ENCODE measurements at places on chromosomes 2 and 18. TPM values are rescaled to one million over a fixed set of nuclear protein-coding genes. Genes with fewer than 3 reads are reported as not detected.

Gene ABHD1
- not detected for total RNA-seq

Gene MOCOS
- total RNA-seq: 2.9 TPM

Gene RIT2
- total RNA-seq: not detected

Gene EFHD1
- total RNA-seq: 1.1 TPM

Gene ITGA4
- total RNA-seq: 23.0 TPM

Gene LRRTM4
- total RNA-seq: not detected

Gene PDCD1
- not detected for total RNA-seq

Gene CAVIN2
- 17.4 TPM for total RNA-seq

Gene TLX2
- total RNA-seq: 0.06 TPM

Gene UGT1A4
- not detected for total RNA-seq

Gene TDRD15
- not detected for total RNA-seq

Gene SLC23A3
- 1.6 TPM for total RNA-seq

Gene TFPI
- 437 TPM for total RNA-seq

Gene CDC42EP3
- 4.5 TPM for total RNA-seq

Gene CHST10
- total RNA-seq: 4.5 TPM

Measured in aortic smooth muscle cell (primary cell).